ENCODE measurements at places on chromosomes 1 and 21.

DNA sequence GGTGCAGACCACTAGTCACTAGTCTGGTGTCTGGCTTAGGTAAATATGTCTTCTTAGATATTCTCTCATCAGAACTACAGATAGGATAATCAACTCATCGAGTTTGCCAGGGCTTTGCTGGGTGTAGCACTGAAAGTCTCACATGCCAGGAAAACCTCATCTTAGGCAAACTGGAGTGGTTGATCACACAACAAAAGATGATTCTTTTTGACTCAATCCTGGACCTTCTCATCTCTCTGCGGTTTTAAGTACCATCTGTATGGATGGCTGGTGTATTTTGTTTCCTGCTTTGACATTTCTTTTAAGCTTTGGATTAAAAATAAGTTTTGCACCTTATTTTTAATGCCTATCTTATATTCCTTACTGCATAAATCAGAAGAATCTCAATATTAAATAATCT is 11.3 kb downstream of the GBP2 start:
- no peak for DNase-seq

- no peak for DNase-seq
These were observed 37.7 kb downstream of the LHX9 start for GRCh38 chr1:197954718-197955418.

- DNase-seq: no peak
These were observed 63.1 kb upstream of the IGSF5 start for GRCh38 chr21:39681845-39682244.

GRCh38 chr1:181525104-181525721 is 41.9 kb downstream of the CACNA1E start:
- no peak for DNase-seq

DNA sequence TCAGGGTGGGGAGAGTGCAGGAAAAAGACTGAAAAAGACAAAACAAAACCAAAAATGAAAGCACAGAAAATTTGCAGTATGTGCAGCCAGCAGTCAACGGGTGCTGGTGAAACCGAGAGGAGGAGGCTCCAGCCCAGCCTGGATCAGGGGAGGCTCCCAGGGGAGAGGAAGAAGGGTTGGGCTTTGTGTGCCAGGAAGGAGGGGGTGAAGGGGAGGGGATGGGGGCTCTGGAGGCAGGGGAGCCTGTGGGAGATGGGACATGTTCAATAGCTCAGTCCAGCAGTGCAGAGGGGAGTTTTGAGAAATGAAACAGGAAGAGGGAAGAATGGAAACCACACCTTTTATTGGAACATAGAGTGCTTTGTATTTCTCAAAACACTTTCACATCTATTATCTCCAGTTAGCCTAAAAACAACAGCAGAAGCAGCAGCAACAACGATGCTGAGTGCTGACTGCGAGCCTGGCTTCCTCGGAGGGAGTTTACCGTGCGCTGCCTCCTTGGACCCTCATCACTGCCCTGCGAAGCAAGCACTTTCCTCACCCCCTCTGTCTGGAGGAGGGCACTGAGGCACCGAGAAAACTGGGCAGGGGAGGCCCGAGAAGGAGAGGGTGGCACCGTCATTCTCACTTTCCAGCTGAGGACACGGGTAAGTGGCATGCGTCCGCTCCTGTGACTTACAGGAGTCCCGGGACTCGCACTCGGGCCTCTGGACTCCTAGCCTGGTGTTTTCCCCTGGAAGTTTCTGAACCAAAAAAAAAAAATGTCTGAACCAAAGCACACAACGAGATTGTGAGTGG is 62.9 kb downstream of the MDM4 start:
- peak; percentile 68 for DNase-seq
